ENCODE measurements at places on chromosomes 2 and 18.
A peak's percentile ranks its signal among the peaks of the same experiment; 100 is the strongest.

- DNase-seq: no peak
Measured at GRCh38 chr18:69402533-69402989, 1.9 kb downstream of the DOK6 start.

- no peak for DNase-seq
Measured at GRCh38 chr2:64612575-64613195, 41.0 kb downstream of the SERTAD2 start.

DNA sequence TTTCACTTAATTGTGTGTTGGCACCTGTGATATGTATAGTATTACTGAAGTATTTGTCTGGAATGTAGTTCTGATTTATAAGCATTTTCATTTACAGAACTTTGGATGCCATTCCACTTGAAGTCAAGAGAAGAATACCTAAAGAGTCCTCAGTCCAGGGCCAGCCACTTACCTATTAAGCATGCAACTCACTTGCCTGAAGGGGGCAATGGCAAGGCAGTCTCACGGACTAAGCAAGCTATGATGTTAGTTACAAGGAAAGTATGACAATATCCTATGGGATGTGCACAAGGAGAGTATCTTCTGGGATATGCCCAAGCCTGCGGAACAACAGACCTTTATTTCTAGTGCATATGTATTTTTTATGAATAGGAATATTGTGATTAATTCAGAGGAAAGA, 369.4 kb upstream of the GCFC2 start:
- no peak for DNase-seq

- no peak for DNase-seq
Measured at GRCh38 chr2:15517793-15518192, 43.3 kb downstream of the NBAS start.

DNA sequence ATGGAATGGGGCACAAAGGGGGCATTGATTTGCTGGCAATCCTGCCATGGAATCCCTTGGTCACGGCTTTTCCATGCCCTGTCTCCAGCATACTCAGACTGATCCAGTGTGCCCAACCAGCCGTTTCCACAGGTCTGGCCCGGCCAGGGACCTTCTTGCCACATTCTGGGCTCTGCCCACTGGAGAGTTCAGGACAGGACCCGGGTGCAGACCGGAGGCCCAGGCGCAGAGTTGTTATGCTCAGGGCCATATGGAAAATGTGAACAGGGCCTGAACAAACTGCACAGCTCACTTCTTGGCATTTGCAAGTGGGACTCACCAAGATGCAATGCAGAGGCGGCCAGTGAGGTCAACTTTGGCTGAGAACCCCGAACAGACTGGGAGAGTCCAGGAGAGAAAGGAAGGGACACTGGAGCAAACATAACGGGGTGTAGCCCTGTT, 15.6 kb upstream of the ASAP2 start:
- DNase-seq: no peak

- no peak for DNase-seq
Measured at GRCh38 chr2:240963868-240964703, 34.3 kb upstream of the SNED1 start.

- DNase-seq: peak; percentile 42
Measured at GRCh38 chr18:74896390-74896991, 298.8 kb downstream of the ZNF407 start.

All from Caki2 (cell line).